ENCODE measurements at places on chromosomes 1 and 21.

GRCh38 chr1:76291191-76291590, 216.6 kb downstream of the ST6GALNAC3 start:
- DNase-seq, result no peak

DNA sequence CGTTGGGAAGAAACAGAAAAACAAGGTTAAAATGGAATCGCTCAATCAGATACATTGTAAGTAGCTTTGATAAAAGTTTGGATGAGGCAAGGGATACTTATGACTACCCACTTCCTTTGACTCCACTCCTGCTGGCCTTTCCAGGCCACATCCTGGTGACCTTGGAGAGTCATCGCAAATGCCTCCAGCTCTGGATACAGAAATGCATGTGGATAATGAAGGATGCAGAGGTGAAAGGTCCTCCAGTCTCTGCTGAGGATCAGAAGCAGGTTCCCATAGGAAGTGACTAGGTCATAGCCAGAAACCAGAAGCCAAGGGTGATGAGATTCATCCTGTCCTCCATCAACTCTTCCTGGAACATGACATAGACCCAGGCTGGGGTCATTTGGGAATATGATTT, 6.2 kb upstream of the CAMK1G start:
- DNase-seq, result no peak

- DNase-seq, result no peak
Observed at GRCh38 chr1:6426277-6426971, 1.8 kb downstream of the ESPN start.

- DNase-seq, result peak; percentile 8
Observed at GRCh38 chr21:28587748-28588147, 404.9 kb downstream of the LTN1 start.

DNA sequence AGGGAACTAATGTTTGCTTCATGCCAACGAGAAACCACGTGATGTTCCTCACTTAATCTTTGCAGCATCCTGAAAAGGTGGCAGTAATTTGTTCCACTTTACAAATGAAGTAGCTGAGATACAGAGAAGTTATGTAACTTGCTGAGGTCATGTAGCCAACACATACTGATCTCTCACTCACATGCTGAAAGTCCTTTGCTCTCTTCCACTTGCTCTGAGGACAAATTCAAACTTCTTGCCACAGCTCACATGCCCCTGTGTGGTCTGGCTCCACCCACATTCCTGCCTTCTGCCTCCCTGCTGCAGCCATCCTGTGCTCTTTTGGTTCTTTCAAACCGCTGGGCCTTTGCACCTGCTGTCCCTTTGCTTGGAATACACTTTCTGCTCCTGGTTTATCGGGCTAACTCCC, 55.4 kb downstream of the TMCO4 start:
- no peak for DNase-seq

- DNase-seq, result no peak
Observed at GRCh38 chr1:168482106-168482505, 61.7 kb downstream of the XCL2 start.

Data from MCF 10A (cell line).